Lower lobe of right lung (tissue), 2 donors: ENCODE measurements at places on chromosomes 6 and 20. TPM values are rescaled to one million over a fixed set of nuclear protein-coding genes. Genes with fewer than 3 reads are reported as not detected.

IMPG1 gene
- not detected for total RNA-seq

- no peak overlapping the region for H3K4me3 ChIP-seq
- peaks cover 19% of the 10 kb centered on the region for H3K4me1 ChIP-seq
These were observed 2.4 kb upstream of the HLA-F start for GRCh38 chr6:29720863-29721262.

DNA sequence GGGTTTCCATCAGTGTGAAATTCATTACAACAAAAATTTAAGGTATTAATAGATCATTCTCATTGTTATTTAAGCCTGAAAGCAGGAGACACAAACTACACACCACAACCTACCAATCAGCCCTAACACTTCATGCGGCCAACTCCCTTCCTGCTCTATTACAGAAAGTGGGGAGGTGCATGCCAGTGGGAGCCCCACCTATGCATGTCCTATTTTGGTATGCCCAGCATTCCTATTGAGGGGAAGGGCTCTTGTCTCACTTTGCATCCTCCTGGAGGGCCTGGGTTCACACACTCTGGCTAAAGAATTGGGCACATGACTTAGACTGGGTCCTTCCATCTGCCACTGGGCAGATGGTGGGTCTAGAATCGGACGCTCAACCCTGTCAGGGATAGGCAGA, 450.0 kb downstream of the PTPRT start:
- no peaks in the 10 kb centered on the region for H3K4me1 ChIP-seq
- no peaks in the 10 kb centered on the region for H3K27me3 ChIP-seq
- DNase-seq: no peak
- no peak overlapping the region for H3K27ac ChIP-seq

DNA sequence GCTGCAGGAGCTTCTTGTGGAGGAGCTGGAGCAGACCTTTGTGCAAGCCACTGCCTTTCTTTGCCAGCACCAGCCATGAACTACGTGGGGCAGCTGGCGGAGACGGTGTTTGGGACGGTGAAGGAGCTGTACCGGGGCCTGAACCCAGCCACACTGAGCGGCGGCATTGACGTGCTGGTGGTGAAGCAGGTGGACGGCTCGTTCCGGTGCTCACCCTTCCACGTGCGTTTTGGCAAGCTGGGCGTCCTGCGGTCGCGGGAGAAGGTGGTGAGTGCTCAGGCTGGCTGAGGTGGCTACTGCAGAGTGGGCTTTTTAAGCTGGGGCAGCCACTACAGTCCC, 5.1 kb downstream of the LPIN3 start:
- no peak overlapping the region for H3K4me3 ChIP-seq
- no peaks in the 10 kb centered on the region for H3K27me3 ChIP-seq
- no peak overlapping the region for H3K27ac ChIP-seq
- peaks cover 9% of the 10 kb centered on the region for H3K4me1 ChIP-seq

DNA sequence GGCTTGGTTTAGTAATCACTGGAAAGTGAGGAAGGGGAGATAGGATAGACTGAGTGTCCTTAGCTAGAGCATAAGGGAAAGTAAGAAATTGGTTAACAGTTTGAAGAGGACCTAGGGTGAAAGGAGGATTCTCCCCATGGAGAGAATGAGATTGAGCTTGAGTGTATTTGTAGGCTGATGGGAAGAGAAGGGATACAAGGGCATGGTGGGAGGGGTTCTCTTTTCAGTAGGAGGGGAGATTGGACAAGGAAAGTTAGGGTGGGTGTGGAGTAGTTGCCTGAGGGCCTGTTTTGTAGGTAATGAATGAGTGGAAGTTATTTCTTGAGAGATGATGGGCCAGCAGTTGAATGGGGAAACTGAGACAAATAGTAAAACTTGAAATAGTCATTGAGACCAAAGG, 1.9 kb downstream of the TRMT11 start:
- H3K27me3 ChIP-seq: no peaks in the 10 kb centered on the region
- no peak overlapping the region for H3K27ac ChIP-seq
- H3K36me3 ChIP-seq: no peaks in the 10 kb centered on the region
- DNase-seq: no peak
- no peak overlapping the region for H3K4me3 ChIP-seq
- H3K4me1 ChIP-seq: peaks cover 21% of the 10 kb centered on the region

- H3K27ac ChIP-seq: no peak overlapping the region
- H3K27me3 ChIP-seq: no peaks in the 10 kb centered on the region
- DNase-seq: no peak
- H3K4me3 ChIP-seq: no peak overlapping the region
- H3K4me1 ChIP-seq: peaks cover 12% of the 10 kb centered on the region
- H3K36me3 ChIP-seq: no peaks in the 10 kb centered on the region
These were observed 71.9 kb downstream of the TBC1D7 start for GRCh38 chr6:13256266-13257001.

GRCh38 chr6:128078276-128078675, 177.4 kb upstream of the THEMIS start:
- DNase-seq: no peak
- H3K36me3 ChIP-seq: peaks cover 5% of the 10 kb centered on the region
- H3K27ac ChIP-seq: no peak overlapping the region
